ENCODE measurements at places on chromosomes 13 and 19.

DNA sequence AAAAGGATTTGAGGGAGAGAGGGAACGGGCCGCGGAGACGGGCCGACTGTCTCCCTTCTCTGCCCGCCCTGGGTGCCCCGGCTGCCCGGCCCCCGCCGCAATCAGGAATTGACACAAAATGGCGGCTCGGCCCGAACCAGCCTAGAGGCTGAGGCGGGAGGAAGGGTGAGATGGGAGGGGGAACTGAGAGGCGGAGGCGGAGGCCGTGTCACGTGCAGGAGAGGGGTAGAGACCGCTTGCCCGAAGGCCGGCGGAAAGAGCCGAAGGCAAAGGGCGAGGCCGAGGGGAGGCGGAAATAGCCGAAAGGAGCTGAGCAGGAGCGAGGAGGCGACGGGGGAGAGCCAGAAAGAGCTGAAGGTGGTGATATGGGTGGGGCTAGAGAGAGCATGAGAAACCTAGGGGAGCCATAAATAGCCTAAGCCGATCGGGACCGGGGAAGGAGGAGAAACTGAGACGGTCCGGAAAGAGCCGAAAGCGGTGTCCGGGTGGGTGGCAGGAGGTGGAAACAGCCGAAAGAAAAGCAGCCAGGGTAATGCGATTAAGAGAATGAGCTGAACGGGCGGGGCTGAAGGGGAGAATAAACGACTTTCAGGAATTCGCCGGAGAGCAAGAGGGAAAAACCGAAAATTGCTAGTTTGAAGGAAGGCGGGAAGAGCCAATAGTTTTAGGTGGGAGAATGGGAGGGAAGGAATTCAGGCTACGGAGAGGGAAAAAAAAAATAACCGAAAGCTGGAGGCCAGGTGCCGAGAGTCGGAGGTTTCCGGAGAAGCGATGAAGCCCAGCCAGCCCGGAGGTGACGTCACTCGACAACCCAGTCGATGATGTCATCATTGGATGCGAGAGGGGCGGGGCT, at the start of gene ZC3H4:
ZC3H4 (minus strand) TSS at position 780 of the 853 bp plus-strand sequence. CDS start 1,192 bp downstream, outside the sequence.
- DNase-seq: peak; percentile 99

GRCh38 chr13:91398413-91399188, at the start of gene GPC5:
GPC5 (plus strand) TSS chr13:91398621.
- peak; percentile 76 for DNase-seq

- no peak for DNase-seq
These were observed 48.5 kb downstream of the GAS6 start for GRCh38 chr13:113815151-113816058.

GRCh38 chr13:49877629-49878218, 58.4 kb downstream of the SPRYD7 start:
- DNase-seq: no peak

DNA sequence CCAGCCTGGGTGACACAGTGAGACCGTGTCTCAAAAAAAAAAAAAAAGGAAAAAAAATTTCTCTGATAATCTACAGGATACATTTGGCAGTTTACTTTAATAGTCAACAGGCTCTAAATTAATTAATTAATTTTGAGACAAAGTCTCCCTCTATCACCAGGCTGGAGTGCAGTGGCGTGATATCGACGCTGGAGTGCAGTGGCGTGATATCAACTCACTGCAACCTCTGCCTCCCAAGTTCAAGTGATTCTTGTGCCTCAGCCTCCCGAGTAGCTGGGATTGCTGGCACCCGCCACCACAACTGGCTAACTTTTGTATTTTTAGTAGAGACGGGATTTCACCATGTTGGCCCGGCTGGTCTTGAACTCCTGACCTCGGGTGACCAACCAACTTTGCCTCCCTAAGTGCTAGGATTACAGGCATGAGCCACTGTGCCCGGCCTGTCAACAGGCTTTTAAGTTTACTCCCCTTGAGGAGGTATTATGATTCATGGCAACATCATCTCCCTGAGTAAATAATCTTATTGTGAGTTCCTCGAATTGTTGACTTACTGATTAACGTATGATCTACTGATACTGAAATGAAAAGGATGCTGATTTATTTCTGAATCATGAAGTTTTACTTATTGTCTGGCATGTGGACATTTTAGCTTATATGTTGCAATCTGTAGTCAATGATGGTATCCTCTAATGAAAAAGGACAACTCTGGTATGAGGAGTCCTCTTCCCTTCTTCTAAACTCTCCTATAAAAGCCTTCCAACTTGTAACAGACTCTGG, 21.3 kb upstream of the MTRF1 start:
- no peak for DNase-seq

DNA sequence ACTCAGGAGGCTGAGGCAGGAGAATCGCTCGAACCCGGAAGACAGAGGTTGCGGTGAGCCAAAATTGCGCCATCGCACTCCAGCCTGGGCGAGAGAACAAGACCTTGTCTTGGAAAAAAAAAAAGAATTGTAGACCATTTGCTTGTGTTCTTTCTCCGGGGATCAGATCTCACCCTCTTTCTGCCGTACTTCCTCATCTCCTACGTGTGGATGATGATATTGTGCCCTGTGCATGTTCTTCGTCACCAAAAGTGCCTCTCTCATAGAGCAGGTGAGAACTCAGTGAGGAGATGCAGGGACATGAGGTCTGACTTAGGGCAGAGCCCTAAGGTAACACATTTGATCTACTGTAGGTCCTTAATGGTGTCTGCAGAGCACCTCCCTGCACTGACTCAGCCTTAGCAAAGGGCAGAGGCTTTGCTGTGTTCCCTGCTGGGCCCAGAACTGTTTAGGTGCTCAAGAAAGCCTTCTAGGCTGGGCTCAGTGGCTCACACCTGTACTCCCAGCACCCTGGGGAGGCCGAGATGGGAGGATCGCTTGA, 1.3 kb downstream of the APOC2 start:
- no peak for DNase-seq

DNA sequence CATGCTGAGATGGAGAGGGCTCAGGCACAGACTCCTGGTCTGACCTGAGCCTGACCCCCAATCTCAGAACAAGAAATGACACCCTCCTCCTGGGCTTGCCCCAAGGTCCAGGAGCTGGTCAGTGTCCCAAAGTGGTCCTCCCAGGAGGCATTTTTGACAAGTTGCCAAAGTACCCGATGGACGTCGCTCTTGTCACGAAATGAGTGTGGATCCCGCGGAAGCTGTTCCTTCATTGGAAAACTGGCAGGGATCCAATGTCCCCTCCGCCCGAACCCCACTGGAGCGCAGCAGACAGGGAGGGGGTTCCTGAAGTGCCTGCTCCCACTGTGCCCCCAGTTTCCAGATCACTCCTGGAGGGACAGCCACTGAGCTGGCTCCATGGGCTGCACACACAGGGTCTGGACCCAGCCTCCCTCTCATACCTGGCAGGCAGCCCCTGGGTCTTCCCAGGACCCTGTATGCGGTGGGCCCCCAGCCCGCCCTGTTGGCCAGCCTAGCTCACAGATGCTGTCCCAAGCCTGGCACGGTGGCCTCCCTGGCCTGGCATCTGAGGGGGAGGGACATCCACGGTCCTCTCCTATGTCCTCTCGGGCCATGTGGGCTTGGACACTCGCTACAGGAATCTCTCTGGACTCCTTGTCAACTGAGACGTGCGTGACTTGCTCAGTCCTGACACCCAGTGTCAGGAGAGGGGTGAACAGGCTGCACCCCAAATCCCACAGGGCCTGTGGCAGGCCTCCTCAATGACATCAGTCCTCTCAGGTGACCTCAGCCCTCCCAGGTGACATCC, 12.8 kb upstream of the ZNF14 start:
- DNase-seq: no peak

DNA sequence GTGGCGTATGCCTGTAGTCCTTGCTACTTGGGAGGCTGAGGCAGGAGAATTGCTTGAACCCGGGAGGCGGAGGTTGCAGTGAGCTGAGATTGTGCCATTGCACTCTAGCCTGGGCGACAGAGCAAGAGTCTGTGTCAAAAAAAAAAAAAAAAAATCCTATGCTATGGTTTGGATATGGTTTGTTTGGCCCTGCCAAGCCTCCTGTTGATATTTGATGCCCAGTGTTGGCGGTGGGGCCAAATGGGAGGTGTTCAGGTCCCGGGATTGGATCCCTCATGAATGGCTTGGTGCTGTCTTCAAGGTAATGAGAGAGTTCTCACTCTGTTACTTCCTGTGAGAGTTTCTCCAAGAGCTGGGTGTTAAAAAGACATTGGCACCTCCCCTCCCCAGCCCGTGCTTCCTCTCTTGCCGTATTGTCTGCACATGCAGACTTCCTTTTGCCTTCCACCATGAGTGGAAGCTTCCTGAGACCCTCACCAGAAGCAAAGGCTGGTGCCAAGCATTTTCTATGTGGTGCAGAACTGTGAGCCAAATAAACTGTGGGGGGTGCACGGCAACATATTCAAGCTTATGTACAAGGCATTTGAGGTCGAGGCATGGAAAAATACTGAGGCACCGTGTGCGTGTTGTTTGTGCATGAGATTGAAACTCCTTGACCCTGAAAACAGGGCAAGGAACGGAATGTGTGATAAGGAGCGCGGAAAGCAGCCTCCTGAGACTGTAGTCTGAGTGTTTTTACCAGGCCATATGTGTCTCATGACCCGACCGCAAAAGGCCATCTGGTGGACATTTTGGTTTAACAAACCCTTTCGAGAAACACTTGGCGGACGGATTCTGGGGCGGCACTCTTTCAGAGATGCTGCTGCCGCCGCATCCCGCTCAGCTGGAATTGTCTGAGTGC, 7.3 kb downstream of the SIGLEC9 start:
- no peak for DNase-seq

GRCh38 chr19:42092350-42092749, 16.4 kb downstream of the ZNF574 start:
- peak; percentile 16 for DNase-seq

DNA sequence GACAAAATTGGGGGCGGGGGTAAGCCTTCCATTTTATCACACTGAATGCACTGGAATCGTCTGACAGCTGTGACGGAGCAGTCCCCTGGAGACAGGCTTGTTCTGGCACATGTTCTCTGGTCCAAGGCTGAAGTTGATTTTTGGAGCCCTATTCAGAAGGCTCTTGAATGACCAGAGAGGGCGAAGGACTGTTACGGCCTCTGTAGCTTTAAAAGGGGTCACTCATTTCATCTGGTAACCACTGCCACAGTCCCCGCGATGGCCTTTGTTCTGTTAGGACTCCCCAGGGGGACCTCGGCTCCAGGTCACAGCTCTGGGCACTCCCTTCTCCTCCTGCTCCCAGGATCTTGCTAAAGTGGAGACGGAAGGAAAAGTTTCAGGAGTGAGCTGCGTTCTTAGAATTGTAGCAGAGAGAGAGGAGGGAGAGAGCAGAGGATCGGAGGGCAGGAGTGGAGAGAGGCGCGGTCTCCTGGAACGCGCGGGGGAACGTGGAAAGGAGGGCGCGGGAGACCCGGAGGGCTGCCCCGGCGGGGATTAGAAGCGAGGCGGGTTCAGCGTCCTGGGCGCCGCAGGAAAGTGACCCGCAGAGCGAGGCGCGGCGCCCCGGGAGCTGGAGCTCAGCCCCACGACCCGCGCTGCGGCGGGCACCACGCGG, 134.3 kb upstream of the MYO16 start:
- no peak for DNase-seq

- no peak for DNase-seq
These were observed 24.7 kb downstream of the IRS2 start for GRCh38 chr13:109761695-109762094.

DNA sequence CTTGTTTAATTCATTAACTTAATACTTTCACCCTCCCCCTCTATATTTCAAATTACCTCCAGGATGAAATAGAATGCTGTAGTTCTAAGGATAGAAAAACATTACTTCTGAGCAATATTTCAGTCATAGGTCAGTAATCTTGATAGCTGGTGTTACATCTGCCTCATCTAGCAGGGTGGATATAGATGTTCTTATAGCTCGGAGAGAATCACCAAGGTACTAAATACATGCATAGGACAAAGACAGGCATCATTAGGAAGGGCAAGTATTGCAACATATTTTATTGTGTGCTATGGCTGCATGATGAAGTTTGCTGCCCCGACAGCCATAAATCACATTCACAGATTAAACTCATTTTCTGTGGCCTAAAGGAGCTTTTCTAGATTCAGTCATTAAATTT, 601.0 kb downstream of the FGF9 start:
- DNase-seq: no peak

DNA sequence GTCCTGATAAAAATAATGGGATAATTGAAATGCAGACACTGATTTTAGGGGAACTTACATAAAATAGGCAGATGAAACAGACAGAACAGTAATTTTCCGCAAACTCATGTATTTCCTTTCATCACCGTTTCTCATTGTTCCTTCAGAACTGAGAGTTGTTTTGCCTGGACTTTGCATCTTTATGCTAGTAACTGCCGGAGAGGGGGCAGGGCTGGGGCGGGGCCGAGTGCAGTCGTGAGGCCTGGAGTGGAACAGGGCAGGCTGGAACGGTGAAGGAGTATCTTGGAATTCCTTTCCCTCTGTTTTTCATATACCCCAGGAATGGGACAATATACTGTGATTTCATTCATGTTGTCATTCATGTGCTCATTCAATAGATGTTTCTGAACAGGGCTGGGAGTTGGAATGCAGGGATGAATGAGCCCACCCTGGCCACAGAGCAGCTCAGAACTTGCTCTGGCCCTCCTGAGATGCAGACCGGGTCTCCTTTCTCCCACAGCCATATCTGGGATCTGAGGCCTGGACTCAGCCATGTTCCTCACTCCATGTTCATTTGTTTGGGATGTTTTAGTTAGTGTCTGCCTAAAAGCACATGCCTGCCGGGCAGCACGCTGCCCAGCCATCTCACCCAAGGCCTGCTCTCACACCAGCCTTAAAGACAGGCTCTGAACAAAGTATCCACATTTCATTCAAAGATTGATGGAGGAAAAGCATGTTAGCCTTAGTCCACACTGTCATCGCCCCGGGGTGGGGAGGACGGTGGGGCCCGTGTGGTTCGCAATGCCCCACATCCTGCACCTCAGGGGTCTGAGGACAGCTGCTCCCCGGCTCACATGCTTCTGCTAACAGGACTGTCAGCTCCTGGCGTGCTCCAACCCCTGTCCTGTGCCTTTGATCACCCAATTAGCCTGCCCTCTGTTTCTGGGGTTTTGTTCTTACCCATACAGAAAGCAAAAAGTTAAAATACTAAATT, 92.9 kb downstream of the SOX1 start:
- no peak for DNase-seq

DNA sequence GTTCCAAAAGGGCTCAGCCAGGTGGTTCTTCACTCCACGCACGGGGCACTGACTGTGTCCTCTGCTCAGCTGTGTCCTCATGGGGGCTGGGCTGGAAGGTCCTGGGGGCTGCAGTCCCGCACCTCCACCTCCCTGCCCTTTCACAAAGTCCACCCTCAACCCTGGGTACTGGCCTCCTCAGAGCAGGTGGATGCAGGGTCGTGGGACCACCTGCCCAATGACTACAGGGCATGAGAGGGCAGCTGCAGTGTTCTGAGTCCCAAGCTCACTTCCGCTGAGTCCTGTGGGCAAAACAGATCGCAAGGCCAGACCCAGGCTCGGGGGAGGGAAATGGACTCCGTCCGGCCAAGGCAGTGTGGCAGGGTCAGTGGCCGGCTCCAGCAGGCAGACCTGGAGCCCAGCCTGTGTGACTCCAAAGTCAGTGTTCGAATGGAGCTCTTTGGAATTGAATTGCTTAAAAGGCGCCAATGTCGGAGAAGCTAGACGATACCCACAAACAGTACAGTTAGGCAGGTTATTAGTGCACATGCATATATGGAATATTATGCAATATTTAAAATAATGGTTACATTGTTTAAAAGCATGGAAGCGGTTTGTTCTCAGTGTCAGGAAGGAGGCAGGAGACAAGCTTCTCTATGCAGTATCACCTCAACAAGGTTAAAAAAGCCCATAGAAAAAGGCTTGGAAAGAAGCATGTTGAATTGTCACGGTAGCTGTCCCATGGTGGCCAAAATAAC, 54.8 kb downstream of the MCF2L start:
- DNase-seq: no peak

All from activated effector memory CD4-positive, alpha-beta T cell treated with Interleukin-2 at 50 U/mL for 16 hours (primary cell).